SK-N-MC (cell line): ENCODE measurements at places on chromosomes 16 and 17.

DNA sequence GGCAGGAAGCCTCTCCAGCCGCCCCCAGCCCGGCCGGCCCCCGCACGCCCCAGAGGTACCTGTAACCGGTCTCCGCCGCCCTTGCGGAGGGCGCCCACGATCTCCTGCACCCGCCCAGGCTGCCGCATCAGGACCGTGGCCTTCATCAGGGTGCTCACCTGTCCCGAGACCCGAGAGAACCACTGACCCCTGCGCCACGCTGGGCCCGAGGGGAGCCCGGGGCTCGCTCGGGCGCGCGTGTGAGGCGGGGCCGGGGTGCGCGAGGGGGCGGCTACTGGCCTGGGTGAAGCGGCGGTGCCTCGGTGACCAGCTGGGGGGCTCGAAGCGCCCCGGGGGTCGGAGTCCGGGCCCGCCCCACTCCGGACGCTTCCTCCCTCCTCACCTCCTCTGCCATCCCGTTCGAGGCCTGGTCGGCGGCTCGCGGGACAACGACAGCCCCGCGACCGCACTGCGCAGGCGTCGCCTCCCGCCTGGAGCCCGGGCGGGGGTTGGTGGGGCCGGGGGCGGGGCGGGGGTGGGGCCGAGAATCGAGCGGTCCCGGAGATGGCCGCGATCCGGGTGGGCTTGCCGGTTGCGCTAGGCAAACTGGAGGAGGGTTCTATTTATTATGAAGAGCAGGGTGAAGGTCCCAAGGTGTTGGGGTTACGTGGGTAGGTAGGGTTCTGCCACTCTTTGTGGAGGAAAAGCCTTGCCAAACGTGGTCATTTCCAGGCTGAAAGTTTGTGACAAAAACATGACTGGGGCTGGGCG is at the start of gene NT5C3B:
TSS of gene NT5C3B (minus strand) at position 433 of the 750 bp plus-strand sequence. CDS start at position 394, 39 bp downstream.
- no peak for DNase-seq

GRCh38 chr16:53068423-53068833 is 13.6 kb downstream of the CHD9 start:
- no peak for DNase-seq

- no peak for DNase-seq
These were observed 3.3 kb upstream of the CA7 start for GRCh38 chr16:66840883-66841282.

DNA sequence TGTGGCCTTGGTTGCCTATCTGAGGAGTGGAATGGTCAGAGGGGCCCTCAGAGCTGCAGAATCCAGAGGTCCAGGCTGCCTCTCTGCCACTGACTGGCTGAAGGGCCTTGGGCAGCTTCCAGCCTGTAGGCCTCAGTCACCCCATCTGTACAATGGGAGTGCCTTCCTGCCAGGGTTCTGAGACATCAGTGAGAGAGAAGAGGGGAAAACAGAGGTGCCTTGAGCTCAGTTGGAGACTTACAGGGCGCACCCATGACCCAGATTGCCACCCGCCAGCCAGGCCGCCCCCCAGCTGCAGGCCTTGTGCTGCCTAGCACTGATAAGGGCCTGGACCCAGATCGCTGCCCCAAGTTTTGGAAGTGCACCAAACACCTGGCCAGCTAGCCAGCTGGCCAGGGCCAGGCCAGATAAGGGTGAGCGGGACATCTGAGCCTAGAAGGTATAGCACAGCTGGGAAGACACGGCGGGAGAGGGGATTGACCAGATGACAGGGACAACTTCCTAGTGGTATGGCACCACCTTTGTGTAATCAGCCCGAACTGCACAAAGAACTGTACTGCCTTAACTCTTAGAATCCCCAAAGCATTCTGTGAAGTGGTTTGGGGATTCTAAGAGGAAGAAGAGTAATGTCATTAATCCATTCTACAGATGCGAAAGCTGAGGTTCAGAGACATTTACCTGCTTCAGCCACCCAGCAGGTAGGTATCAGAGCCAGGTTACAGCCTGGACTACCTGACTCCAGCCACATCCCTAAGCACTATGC is 1.4 kb downstream of the SLC4A1 start:
- no peak for DNase-seq

- DNase-seq = no peak
These were observed 117.9 kb downstream of the RPTOR start for GRCh38 chr17:80662557-80662956.

GRCh38 chr16:47016700-47017133 is 43.2 kb upstream of the DNAJA2 start:
- no peak for DNase-seq

DNA sequence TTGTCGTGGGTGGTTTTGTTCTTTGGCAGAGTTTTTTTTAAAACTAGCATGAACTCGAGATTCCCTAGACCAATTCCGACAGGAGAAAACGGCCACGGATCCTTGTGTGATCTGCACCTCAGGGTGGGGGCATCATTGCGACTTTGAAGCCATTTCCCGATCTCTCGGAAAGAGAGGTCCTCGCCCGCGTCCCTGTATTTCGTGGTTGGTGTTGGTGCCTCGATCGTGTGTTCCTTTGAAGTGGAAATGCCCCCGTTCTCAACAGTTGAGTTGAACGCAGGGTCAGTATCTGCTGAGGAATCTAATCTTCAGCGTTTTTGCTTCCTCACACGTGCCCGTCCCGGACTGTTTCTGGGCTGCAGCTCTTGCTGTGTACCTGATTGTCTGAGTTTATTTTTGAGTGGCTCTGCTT is 1.1 kb downstream of the CRAMP1 start:
- DNase-seq = no peak

DNA sequence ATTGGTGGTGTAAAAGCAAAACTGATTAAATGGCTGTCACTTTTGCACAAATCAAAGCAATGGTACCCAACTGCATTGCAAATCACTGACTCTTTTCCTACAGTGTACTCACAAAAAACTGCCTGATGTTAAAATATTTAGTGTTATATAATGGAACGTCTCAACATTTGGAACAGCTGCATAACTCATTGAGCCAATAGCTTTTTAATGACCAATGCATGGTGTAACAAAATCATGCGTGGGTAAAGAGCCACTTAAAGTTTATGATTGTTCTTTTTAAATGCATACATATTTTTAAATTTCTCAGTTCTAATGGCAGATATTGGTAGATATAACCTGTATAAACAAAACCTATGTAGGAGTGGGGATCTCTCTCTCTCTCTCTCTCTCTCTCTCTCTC is 204.0 kb upstream of the MPHOSPH6 start:
- no peak for DNase-seq

DNA sequence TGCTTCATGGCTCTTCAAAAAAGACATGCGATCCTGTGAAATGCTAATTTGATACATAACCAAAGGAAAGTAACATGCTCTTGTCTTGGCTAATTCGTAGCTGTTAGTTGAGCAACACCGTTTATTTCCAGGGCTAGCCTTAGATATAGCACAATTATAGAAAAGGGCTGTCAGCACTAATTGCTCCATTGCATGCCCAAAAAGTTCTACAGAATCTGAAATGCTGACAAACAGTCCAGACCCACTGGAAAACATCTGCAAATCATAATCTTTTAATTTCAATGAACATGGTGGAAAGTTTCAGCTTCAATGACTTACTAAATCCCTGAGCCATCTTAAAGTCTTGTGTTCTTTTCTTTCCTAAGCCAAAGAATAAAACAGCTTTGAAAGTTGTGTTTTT is 42.9 kb upstream of the NUDT7 start:
- no peak for DNase-seq

DNA sequence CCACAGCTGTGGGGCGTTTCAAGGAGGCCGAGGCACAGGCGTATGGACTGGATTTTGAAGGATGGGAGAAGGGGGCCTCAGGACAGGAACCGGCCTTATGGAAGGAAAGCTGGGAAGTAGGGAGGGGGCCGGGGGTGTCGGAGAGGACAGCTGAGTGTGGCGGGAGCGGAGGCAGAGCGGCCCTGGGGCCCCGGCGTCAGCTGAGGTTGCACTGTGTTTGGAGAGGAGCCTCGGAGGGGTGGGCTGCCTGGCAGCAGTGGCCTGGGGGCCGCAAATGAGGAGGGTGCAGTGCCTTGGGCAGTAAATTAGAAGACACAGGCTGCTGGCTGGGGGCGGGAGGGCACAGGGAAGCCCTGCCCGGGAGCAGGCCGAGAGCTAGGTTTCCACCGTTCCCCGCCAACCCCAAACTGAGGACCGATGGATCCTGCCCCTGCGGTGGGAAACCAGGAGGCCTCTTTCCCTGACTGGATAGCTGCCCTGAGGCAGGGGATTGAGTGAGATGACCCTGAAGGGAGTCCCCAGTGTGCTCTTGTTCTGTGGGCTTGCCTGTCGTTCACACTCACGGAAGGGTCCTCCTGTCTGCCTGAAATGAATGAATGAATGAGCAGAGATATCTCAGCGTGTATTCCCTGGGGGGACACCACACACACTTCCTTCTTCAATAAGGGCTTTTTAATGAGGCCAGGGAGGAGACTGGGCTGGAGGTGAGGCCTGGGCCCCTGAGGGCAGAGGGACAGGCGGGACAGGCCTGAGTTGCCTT is 18.4 kb downstream of the FOXJ1 start:
- DNase-seq = no peak

DNA sequence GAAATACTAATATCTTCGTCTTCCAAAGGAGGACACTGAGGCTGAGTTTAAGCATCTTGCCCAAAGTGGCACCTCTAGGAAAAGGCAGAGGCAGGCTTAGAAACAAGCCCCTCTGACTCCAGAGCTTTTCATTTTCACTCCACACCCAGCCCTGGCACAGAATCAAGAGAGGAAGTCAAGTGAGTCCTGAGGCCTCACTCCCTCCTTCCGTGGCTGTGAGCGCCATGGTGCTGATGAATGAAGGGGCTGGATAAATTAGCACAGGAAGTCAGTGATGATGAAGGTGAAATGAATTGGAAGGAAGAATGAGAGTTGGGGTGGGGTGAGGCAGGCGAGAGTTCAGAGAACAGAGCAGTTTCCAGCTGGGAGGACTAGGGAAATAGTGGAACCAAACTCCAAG is 179.3 kb downstream of the TMEM132E start:
- no peak for DNase-seq

- DNase-seq = no peak
These were observed 54.3 kb downstream of the MYOCD start for GRCh38 chr17:12719948-12720347.

- no peak for DNase-seq
These were observed 4.3 kb upstream of the POLG2 start for GRCh38 chr17:64500862-64501765.

DNA sequence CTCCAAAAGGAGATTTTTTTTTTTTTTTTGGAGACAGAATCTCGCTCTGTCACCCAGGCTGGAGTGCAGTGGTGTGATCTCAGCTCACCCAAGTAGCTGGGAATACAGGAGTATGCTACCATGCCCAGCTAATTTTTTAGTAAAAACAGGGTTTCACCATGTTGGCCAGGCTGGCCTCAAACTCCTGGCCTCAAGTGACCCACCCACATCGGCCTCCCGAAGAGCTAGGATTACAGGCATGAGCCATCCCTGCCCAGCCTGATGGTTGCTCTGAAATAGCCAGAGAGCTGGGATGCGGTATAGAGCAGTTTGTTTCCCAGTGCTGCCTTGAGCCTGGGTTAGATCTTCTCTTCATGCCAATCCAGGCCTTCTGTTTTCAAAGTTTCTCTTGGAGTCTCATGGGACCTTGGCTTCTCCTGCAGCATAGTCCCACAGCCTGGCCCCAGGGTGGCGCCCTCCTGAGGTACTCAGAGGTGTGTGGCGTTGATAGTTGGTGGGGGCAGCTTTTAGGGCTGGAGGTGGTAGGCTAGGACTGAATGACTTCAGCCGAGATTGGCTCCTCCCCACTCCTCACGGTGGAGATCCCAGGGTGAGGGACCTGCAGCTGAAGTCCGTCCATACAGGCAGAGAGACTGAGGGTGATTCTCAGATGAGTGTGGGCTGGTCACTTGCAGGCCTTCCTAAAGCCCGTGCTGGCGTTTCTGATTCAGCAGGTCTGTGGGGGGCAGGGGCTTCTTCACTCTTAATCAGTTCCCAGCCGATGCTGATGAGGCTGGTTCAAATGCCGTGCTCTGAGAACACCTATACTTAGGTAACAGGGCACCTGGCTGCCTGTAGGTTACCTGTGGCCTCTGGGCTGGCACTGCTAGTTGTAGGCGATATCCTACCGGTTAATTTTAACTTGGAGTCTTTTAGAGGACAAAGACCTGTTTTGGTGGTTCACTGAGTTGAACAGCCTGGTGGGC is 52.0 kb downstream of the TNFRSF13B start:
- no peak for DNase-seq

DNA sequence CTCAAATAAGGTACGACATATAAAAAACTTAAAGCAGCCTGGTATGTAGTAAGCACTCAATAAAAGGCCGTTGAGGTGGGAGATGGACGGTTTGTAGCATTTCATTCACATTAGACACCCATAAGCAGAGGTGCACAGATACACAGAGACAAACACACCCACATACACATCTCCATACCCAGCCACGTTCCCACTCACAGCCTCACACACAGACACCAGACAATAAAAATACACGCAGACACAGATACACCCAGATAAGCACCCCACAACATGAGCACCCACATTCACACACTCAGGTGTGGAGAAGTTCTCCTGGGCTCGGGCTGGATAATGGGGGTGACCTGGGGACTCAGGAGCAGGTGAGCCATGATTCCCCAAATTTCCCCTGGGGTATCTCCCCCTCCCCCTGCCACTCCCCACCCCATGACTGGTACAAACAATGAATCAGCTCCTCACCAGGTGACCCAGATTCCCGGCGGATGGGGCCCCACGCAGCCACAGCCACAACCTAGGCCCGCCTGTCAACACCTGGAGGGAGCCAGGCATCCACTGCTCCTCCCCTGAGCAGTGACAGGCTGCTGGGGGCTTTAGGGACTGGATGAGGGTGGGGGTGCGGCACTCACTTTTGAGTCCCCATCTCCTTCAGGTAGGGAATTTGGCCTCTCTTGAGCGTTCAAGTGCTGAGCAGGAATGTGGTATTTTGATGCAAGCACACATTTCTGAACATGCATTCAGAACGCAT is 2.7 kb downstream of the DLX3 start:
- no peak for DNase-seq

DNA sequence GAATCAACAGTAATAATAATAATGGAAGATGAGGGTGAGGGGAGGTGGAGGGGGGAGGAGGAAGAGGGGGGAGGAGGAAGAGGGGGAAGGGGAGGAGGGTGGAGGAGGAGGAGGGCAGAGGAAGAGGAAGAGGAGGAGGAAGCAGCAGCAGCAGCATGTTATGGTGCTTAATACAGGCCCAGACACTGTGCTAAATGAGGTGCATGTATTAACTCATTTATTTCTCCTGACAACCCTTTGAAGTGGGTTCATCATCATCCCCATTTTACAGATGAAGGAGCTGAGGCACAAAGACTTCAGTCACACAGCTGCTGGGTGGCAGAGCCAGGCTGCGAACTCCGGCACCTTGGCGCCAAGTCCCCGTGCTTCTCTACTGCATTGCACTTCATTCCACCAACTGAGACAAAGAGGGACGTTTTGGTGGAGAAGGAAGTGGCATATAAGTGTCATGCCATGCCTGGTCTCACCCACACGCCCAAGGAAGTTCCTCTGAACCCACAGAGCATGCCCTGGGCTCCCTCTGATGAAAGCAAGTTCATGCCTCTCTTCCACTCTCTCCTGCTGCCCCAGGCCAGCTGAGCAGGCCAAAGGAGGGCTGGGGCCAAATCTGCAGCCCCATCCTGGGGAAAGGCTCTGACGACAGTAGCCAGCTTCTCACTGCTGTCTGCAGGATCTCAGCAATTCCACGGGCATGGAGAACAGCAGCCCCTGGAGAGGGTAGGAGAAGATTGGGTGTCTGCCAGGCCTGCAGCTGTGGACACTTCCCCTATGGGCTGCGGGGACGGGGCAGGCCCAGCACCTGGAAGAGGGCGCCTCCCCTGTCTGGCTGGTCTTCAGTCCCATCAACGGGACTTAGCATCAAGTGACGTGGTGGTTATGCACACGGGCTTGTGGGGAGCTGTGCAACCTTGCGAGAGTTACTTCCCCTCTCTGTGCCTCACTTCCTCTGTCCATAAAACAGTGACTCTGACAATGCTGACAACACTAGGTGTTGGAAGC is 21.8 kb downstream of the XYLT1 start:
- DNase-seq = no peak

GRCh38 chr16:10605636-10606035 is 25.2 kb upstream of the EMP2 start:
- DNase-seq = no peak
